Amniotic epithelial cell (primary cell): ENCODE measurements at places on chromosomes 5 and 9.

DNA sequence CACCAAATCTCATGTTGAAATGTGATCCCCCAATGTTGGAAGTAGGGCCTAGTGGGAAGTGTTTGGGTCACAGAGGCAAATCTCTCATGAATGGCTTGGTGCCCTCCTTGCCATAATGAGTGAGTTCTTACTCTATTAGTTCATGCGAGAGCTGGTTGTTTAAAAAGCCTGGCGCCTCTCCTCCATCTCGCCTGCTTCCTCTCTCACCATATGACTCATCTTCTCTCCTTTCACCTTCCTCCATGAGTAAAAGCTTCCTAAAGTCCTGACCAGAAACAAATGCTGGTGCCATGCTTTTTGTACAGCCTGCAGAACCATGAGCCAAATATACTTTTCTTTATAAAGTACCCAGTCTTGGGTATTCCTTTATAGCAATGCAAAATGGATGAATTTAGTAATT is 20.9 kb upstream of the ARHGAP26 start:
- DNase-seq = peak; percentile 39

DNA sequence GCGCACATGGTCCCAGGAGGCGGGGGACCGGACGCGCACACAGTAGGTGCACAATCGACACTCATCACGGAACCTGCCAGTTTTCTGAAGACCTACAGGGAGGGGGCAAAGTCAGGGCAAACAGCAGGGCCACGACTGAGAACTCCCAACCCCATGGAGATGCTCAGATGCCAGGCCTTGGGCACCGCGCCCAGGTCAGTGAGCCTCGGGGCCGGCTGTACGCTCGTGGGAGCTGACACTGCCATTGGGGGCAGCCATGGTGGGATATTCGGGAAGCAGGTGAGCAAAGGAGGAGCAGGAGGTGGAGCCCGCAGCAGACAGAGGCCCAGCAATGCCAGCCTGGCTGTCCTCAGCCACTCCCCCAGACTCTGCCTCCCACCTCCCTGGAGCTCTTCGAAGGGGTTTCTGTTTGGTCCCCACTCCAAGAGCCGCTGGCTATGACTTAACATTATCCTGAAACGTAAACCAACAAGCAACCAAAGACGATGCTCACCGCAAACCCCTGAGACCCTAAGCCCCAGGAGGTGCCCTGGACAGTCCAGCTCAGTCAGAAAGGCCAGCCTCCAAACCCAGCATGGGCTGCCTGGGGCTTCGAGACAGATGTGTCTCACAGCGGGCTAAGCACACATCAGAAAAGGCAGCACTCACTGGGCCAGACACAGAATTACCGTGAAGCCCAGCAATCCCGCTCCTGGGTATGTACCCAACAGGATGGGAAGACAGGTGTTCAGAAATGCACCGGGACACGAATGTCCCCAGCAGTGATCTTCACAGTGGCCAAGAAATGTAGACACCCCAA is 78.4 kb downstream of the VAV2 start:
- no peak for DNase-seq

DNA sequence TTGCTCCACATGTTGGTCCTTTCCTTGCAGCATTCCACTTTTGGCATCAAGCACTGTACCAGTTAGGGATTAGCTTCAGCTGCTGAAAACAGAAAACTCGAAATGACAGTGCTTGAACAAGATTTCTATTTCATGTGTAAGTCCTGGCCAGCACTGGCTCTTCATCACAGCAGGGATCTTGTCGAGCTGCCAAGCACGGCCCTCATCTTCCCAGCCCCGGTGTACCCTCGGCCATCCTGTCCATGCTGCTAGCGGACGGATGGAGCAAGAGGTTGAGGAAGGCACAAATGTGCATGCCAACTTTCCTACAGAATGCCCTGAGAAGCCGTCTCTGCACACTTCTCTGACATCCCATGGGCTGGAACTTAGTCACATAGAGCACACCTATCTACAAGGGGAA is 130.6 kb downstream of the TENT4A start:
- no peak for DNase-seq

GRCh38 chr5:116576053-116576713 is 1.6 kb upstream of the SEMA6A start:
- DNase-seq = peak; percentile 32

DNA sequence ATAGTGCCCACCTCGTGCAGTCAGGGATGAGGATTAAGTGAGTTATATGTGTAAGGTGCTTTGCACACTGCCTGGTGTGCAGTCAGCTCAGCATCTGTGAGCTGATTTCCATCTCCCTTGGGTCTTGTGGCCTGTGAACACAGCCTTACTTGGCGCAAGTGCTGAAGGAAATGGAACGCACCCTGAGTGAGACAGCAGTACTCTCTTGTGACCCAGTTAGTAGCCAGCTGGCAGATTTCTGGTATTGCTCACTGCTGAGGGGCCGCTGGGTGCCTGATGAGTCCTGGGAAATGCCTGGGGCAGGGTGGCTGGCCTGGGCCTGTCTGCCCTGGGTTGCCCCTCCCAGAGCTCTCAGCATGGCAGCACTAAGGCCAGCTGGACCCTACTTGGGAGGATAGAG is 90.9 kb upstream of the BOD1 start:
- DNase-seq = peak; percentile 21

GRCh38 chr5:149993471-149993870 is 7.0 kb downstream of the TIGD6 start:
- DNase-seq = no peak

DNA sequence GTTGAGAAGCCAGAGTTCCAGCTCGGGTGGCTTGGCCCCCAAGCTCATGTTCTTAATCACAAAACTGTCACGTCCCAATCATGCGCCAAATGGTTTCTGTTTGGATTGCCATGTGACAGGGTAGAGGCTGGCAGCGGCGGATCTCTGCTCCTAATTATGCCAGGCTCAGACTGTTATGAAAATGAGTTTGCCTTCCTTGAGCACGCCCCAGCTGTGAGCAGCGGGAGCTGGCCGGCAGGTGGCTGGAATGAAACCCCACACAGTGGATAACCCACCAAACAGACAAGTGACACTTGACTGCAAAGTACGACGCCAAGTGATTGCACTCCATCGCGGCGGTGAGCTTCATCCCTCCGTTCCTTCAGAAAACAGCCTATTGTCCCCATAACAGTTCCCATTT is 75.4 kb downstream of the CFAP77 start:
- no peak for DNase-seq

- no peak for DNase-seq
Measured at GRCh38 chr5:177336603-177337494, 14.6 kb downstream of the LMAN2 start.

DNA sequence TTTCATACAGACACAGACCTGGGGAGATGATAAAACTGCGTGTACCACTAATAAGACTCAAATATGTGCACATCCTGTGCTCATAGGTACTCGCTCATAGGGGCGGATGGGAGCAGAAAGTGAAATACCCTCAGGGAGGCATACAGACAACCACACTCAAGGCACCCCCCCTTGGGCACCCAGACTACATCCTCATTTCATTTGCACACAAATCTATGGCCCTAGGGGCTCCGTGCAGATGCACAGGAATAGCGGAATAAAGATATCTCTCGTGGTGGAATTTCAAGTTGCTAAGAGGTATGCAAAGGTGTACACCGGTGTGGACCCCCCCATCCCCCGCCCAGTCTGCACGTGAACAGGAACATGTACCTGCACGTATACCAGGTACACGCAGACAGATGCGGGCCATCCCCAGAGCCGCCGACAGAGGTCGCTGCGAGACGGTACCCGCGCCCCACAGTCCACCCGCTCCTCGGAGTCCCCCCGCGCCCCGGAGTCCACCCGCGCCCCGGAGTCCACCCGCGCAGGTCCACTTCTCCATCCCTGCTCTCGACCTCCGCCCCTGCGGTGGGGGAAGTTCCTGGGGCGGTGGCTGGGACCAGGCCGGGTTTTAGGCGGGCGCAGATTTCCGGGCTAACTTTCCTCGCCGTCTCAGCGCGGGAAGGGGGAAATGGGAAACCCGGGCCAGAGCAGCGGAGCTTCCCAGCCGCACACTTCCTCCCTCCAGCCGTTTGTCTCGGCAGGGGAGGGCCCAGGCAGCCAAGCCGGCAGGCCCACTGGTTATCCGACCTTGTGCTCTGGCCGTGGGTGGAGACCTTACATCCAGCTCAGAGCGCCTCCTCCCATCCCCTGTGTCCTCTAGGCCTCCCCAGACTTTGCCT is 1.0 kb upstream of the IL12B start:
- peak; percentile 29 for DNase-seq

DNA sequence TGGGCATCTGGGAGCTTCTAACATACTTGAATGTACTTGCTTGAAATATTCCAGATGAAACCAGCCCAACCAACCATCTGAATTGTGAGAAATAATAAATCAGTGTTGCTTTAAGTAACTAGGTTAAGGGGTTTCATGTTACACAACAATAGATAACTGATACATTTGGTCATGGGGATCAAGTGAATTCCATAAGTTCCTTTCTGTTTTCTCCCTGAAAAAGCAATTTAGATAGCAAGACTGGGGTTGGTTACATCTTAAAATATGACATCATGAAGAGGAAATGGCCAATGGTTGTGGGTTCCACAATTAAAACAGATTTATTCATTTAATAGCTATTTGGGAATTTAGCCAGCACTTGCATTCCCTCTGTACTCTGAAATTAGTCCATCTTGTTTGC is 559.7 kb downstream of the TLR4 start:
- no peak for DNase-seq

DNA sequence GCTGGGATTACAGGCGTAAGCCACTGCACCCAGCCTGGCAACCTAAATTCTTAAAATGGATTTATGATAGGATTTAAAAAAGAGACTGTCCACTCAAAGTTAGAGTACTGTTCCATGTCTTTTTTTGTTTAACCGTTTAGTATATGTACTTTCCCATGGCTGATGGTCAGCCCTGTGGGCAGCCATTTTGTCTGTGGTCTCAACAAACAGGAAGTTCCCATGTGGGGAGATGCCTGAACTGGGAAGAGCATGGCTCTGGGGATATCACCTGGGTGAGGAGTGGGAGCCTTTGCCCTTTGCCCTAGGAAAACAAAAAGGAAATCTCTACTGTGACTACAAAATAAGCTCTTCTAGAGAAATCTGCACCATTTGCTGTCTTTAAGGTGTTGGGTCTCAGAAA is 27.5 kb upstream of the GNPDA1 start:
- no peak for DNase-seq

DNA sequence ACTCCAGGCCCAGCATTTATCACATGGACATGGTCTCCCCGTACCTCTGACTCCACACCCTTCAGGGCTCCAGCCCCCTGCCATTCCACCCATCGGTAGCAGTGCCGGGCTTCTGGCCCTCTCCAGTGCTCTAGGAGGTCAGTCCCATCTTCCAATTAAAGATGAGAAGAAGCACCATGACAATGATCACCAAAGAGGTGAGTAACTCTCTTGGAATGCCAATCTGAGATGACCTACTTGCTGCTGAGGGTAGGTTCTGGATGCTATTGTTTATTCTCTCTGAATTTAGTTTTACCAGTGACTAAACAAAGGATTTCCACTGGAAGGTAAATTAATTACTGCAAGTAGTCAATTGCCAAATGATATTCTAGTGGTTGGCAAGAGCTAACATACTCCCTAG is 80.8 kb downstream of the TLE4 start:
- no peak for DNase-seq

- peak; percentile 67 for DNase-seq
Measured at GRCh38 chr5:151480384-151481293, 33.2 kb downstream of the SLC36A1 start.

DNA sequence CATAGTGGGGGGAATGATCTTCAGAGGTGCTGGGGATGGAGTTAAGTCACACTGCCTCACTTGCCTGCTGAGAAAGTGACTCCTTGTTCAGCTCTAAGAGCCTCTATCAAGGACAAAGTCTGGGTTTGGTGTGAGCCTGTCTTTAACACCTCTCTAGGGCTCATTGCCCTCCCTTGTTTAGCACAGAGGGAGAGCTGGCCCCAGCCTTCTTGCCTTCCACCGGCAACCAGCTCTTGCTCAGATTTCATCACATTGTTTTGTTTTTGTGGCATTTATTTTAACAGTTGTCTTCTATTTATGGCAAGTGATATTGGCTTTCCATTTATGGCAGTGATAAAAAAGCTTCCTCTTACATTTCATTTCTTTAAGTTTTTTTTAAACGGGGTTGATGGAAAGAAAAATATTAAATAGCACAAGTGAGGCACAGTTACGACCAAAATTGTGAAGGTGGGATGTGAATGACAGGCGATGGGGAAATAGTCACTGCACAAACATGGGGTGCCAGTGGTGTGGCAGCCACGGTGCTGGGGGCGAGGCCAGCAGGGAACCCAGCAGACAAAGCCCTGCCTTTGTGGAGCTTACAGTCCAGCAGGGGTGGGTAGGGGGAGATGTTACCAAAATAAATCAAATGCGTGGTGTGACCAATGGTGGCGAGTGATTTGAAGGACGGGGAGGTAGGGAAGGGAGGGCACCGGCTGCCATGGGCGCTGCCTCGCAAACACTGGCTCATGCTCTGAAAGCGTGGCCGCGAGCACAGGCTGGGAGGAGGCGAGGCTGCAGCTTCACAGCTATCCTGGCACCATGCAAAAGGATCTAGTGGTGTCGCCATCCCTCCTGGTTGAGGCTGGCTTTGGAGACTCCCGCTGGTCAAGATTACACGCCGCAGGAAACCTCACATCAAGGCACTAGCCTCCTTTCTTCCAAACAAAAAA is 21.2 kb upstream of the UNC5A start:
- DNase-seq = no peak

GRCh38 chr5:32261198-32261597 is 51.5 kb downstream of the MTMR12 start:
- DNase-seq = peak; percentile 66

GRCh38 chr9:37994639-37995347 is 74.2 kb downstream of the SHB start:
- DNase-seq = peak; percentile 67

GRCh38 chr5:42740920-42741319 is 15.7 kb upstream of the CCDC152 start:
- no peak for DNase-seq

DNA sequence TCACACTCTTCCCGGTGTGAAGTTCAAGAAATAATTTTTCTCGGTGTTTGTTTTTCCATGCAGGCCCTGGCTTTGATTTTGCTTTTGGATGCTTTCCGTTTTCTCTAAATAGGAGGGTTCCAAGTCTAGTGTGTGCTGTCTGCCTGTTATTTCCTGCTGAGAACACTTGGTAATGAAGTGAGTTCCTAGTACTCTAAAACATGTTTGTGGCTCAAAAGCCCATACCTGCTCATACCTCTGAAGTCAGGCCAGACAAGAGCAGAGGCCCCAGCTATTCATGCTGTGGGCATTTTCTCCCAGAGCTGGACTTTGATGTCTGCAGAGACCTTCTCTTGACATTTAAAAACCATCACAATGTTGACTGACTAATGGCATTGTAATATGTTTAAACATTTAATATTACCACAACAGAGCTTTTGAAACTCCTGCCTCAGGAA is 211.2 kb downstream of the GOLPH3 start:
- no peak for DNase-seq

DNA sequence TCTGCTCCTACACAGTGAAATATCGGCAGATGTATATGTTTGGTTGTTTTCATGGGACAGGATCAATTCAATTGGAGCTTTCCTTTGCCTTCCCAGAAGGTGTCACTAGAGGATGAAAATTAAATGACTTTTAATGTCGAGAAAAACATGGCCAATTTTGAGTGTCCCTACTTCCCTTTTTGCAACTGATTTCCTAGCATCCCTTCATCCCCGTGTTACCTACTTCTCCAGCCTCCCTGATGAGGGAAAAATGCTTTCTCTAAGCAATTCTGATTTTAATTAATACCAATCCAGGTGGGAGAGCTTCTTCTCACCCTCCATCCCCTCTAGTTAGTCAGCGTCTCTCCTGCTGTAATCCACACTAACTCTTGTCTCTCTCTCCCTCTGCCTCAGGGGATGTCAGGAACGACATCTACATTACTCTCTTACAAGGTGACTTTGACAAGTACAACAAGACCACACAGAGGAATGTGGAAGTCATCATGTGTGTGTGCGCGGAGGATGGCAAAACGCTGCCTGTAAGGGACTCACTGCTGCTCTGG is 64.9 kb downstream of the DOCK2 start:
- peak; percentile 47 for DNase-seq

- DNase-seq = peak; percentile 67
Measured at GRCh38 chr9:77820293-77820954, 172.3 kb upstream of the GNA14 start.
